ENCODE measurements at places on chromosomes 12 and 14.

GRCh38 chr14:98223106-98223505 is 1048.9 kb downstream of the BCL11B start:
- DNase-seq = no peak

GRCh38 chr12:130016194-130016593 is 112.4 kb upstream of the TMEM132D start:
- DNase-seq = no peak

DNA sequence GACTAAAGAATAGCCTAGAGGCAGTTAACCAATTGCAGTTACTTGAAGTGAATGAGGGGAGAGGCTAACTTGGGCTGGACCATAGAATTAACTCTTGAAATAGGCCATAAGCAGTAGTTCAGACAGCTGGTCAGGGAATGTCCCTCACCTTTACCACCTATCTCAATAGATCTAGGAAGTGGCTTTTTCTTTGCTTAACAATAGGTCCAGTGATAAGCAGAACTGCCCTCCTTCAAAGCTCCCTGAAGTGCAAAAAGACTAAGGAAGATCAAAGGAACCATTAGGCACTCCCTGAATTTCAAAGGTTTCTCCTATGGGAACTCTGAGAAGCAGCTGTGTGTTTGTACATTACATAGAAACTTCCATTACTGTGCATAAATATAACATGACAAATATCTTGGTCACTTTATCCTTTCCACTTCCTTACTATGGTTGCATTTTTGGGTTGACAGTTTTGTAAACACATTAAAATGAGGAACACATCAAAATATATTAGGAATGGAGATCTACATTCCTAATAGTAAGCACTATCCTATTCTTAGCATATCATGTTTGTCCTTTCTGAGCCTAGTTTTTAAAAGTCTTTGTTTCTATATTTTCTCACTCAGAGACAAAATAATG is 7.2 kb upstream of the NAA30 start:
- no peak for DNase-seq

- DNase-seq = no peak
Observed at GRCh38 chr14:20617138-20618003, 24.1 kb downstream of the OR6S1 start.

- DNase-seq = no peak
Observed at GRCh38 chr12:71159264-71159663, 1.5 kb upstream of the TSPAN8 start.

DNA sequence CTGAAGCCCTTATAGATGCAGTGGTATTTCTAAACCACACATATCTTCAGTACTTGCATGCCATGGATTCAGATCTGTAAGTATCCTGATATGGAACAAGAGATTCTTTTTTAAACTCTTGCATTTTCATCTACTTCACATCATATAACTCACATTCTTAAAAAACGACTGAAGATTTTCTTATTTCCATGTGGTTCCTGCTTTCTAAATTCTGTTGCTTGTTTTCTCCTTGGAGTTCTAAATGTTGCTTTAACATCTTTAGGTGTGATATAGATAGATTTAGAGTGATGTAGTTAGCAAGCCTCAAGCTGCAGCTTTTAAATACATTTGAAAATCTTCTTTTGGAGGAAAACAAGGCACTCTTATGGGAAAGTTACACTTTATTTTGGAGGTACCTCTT is 455.4 kb downstream of the FOXG1 start:
- no peak for DNase-seq

- DNase-seq = no peak
Observed at GRCh38 chr14:74978416-74978947, 23.1 kb upstream of the PGF start.

DNA sequence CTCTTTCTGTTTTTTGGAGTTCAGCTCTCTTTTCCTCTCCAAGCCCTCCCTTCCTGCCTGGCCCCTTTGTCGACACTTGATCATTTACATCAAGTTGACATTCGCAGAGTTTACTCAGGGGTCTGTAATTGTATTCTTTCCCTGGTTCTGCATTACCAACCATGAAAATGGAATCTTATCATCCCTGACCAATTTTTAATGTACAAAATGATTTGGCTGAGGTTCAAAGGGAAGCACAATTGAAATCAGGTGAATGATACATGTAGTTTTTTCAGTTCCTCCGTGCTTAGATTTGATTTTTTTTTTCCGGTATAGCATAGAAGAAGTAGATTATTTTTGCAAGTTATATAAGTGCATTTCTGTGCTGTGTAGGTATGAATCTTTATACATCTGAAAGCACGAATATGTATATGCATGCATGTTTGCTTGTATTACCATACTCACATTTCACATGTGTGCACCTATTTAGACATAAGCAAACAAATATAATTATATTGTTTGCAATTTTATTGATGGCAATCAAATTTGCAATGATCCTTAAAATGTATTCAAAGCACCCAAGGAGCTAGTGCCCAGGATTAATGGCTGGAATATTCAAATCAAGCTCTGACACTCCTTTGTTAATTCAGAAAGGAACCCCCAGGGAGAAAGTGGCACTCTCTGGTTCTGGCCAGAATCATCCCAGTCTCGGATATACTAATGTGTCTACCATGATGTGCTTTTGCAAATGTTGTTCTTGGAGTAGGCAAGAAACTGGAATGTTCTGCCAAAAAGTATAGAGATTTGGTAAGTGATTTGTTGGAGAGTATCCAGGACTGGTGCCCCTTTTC is 189.3 kb downstream of the VRK1 start:
- DNase-seq = no peak

GRCh38 chr12:93297536-93297935 is 80.2 kb upstream of the NUDT4 start:
- no peak for DNase-seq

DNA sequence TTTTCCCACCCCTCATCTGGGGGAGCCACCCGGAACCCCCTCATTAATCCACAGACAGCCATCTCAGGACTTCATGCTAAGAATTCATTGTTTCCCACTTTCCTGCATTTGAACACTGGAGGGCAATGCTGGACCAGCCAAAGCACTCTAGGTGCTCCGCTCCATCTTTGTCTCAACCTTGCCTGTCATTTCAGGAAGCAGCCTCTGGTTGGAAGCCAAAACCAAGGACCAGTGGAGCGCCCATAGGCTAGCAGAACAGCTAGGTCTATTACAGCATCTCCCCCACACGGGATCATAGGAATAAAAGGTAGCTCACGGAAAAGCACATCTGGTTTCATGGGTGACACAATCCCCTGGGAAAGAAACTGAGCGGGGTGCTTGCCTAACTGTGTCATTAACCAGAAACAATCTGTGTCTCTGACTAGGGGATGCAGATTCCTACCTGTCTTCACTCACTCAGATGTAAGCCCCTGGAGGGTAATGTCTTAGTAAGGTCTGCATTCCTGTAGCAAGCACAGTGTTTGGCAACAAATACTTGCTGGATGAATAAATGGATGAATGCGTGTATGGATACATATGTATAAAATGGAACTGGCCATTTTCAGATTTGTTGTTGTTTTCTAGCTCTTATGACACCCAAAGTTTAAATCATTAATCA is 197.0 kb downstream of the DAD1 start:
- DNase-seq = no peak

DNA sequence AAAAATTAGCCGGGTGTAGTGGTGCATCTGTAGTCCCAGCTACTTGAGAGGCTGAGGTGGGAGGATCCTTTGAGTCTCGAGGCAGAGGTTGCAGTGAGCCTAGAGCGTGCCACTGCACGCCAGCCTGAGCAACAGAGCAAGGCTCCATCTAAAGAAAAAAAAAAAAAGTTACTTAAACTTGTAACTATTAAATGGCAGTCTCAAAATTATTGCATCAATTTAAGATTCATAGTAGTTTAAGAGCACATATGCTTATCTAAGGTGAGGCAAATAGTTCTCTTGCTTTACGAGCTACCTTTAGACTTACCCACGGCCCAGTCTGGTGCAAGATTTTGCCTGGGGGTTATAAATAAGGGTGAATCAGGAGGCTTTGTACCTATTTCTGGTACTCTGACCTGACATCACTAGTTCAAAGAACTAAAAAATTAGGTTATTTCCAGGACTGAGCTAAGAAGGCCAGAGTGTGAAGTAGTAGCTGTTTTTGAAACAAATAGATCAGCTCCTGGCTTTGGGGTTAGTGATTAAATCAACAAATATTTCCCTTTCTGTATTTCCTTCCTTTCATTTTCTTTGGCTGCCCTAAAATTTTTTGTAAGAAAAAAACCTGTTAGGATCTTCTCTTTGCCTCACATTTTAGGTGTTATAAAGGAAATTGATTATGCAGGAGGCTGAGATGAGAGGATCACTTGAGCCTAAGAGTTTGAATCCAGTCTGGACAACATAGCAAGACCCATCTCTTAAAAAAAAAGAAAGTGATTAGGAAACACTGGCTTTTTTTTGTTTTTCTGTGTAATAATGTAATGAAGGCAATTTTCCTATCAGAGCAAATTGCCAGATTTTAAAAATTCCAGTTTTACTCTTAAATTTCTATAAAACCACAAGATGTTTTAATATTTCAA is 3.6 kb downstream of the MGAT2 start:
- no peak for DNase-seq

DNA sequence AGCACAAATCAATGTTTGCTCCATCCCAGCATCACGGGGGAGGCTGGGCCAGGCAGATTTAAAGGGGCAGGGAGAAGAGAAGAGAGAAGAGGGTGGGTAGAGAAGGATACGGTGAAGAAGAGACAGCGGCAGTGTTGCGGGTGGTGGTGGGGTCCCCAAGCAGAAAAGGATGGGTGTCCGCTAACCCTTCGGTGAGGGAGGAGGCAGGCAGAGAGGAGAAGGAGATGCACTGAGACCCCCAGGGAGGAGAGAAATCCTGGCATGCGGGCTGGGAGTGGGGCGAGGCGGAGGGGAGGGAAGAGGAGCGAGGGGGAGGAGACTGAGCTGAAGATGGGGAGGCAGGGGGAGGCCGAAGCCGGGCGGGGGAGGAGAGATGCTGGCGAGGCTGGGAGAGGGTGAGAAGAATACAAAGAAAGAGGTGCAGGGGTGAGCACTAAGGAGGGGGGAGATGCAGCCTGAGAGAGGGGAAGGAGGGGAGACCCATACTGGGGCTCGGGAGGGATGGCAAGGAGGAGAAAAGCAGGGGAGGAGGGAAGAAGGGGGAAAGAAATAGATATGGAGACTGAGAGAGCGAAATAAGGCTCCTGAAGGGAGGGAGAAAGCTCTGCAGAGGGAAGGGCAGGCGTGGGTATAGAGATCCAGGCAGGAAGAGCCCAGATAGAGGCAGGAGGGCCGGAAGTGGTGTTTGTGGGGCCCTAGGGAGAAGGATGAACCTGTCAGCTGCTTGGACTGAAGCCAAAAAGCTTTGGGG is at the start of gene JPH4:
JPH4 (minus strand) TSS at position 231 of the 751 bp plus-strand sequence. CDS start 1,337 bp downstream, outside the sequence.
- DNase-seq = no peak

GRCh38 chr14:94867946-94868771 is 98.2 kb upstream of the GSC start:
- DNase-seq = no peak

DNA sequence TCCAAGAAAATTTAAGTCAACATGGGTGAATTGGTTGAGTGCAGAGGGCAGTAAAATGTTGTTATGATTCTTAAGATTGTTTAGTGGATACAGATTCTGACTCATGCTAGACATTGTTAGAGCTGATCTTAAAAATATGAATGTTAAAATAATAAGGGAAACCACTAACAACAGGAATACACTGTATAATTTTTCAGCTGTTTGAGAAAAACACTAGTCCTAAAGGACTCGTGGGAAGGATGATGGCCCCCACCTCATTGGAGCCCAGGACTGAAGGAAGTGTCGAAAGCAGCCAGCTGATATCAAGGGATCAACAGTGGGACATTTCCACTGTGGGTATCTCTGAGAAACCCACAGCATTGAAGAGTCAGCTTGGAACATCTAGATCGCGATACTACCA is 82.9 kb upstream of the SCAF11 start:
- DNase-seq = no peak

- DNase-seq = no peak
Observed at GRCh38 chr12:3431686-3432085, 59.3 kb upstream of the PRMT8 start.

- no peak for DNase-seq
Observed at GRCh38 chr12:47033789-47034555, 45.4 kb upstream of the PCED1B start.

- DNase-seq = no peak
Observed at GRCh38 chr14:59020382-59020781, 168.1 kb upstream of the DAAM1 start.

GRCh38 chr12:501722-502447 is 42.1 kb downstream of the B4GALNT3 start:
- no peak for DNase-seq

DNA sequence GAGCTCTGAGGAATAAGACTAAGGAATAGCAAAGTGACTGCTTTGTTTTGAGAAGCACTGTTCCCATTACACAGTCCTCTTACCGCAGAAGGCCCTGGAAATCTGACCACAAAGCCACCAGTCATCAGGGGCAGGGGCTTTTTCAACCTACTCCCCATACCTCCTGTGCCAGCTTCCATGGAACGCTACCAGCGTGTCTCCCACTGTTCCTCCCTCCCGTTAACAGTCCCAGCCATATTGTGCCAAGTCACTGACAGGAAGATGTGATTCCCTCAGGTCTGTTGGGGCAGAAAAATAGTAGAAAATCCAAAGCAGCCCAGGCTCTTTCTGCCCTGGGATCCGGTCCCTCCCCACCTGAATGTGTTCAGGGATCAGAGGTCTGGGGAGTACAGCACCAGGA is 46.6 kb upstream of the VPS33A start:
- no peak for DNase-seq

- no peak for DNase-seq
Observed at GRCh38 chr12:96570579-96570978, 81.2 kb downstream of the CFAP54 start.

DNA sequence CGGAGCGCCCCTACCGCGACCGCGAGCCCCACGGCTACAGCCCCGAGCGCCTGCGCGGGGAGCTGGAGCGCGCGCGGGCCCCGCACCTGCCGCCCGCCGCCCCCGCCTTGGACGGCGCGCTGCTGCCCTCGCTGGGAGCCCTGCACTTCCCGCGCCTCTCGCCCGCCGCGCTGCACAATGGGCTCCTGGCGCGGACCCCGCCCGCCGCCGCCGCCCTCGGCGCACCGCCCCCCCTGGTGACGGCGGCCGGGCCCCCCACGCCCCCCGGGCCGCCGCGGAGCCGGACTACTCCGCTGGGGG is 27.0 kb downstream of the LRCOL1 start:
- no peak for DNase-seq

DNA sequence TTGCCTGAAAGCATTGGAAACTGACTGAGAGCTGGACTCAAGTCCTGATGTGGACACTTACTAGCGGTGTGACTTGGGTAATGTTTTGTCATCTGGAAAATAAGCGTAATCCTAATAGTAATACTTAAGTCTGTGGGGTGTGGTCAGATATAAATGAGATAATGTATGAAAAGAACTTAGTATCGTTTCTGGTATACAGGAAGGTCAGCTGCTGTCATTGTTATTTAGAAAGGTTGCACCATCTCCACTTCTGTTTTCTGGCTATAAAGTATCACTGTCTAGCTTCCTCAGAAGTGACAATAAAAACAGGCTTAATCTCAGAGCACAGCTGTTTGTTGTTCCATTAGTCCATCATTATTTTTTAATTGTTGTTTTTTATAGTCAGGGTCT is 34.1 kb upstream of the TUBA1C start:
- no peak for DNase-seq

DNA sequence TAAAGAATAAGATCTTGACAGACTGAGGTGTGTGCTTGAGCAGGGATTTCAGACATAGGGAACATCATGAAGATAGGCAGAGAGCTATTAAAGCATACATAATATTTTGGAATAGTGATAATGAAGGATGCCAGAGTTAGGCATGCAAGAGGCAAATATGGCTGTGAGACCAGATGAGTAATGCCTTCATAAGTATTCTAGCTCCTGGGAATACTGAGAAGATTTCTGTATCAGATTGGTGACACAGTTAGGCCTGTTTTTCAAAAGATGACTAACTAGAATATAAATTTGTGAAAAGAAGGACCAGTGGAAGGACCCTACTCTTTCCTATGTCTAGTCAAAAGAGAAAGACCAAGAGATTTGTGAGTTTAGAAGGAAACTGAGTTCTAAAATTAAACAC is 108.8 kb downstream of the TXNDC16 start:
- DNase-seq = no peak

All from vagina (tissue), 2 donors.